NCI-H446 (cell line): ENCODE measurements at places on chromosomes 11 and 22.

DNA sequence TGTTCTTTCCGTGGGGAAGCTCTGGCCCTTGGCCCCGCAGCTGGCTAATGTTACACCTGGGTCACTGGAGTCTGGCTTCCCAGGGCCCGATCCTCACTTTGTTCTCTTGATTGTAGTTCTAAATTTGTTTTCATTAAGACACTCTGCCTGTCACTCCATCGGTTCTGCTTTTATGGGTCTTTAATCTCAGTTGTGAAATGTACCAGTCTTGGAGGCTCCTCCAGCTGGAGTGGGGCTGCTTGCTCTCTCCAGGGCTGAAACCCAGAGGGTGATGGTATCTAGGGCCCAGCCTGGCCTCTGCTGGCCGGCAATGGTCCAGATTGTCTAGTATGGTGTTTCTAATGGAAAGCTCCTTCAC lies 352.9 kb downstream of the TENM4 start:
- no peak for DNase-seq

DNA sequence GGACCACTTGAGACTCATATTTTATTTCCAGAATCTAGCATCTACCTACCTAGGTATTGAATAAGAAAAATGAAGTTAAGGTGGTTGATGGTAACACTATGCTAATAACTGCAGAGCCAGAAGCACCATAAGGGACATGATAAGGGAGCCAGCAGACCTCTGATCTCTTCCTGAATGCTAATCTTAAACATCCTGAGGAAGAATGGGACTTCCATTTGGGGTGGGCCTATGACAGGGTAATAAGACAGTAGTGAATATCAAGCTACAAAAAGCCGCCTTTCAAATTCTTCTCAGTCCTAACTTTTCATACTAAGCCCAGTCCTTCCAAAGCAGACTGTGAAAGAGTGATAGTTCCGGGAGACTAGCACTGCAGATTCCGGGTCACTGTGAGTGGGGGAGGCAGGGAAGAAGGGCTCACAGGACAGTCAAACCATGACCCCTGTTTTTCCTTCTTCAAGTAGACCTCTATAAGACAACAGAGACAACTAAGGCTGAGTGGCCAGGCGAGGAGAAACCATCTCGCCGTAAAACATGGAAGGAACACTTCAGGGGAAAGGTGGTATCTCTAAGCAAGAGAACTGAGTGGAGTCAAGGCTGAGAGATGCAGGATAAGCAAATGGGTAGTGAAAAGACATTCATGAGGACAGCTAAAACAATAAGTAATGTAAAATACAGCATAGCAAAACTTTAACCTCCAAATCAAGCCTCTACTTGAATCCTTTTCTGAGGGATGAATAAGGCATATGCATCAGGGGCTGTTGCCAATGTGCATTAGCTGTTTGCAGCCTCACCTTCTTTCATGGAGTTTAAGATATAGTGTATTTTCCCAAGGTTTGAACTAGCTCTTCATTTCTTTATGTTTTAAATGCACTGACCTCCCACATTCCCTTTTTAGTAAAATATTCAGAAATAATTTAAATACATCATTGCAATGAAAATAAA lies 2.1 kb downstream of the HBB start:
- no peak for DNase-seq

- DNase-seq, result no peak
Measured at GRCh38 chr11:107550304-107550703, 15.2 kb downstream of the ALKBH8 start.

DNA sequence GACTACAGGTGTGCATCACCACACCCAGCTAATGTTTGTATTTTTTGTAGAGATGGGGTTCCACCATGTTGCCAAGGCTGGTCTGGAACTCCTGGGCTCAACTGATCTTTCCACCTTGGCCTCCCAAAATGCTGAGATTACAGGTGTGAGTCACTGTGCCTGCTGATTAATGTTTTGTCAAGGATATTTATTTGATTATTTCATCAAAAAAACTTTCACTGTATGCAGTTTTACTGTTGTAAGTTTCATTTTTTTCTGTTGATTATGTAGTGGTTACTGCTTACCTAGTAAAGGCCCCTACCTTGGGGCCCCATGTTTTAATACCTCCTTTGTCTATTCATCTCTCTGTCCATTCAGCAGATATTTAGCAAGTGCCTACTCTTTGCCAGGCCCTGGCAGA lies 16.7 kb upstream of the FAM168A start:
- no peak for DNase-seq

DNA sequence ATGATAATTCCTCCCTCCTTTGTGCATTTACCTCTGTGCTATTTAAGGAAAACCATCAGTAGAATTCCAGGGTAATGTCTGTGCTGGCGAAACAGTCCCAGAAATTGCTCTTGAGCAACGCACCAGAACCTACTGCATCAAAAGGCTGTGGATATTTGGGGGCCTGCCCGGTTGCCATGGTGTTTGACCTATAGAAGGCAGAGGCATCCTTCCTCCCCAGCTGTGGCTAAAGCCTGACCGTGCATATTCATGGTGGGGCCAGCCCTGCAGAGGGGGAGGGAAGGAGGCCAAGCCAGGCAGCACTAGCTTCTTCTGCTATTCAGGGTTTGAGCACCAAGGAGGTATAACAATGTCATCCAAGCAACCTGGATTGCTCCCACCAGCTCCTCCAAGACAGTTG lies 215.0 kb upstream of the E2F8 start:
- no peak for DNase-seq

- DNase-seq, result no peak
Measured at GRCh38 chr11:110249766-110250165, 46.6 kb downstream of the RDX start.

GRCh38 chr11:65814131-65814985 lies 19.4 kb upstream of the SNX32 start:
- no peak for DNase-seq

DNA sequence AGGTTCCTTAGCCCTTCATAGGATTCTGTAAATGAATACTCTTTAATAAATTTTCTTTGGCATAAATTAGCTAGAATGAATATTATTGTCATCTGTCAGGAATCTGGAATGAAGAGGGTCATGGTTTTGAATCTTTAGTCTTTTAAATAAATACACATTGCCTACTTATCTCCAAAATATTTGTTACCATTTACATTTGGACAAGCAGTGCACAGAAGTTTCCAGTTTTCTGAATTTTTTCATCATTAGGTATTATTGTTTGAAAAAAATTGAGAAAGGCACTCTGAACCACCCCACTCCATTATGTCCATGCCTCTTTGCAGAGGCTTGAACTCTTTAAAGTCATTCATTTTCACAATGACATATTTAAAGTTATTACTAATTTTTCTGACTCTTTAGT lies 549.0 kb upstream of the LUZP2 start:
- DNase-seq, result no peak

- DNase-seq, result no peak
Measured at GRCh38 chr11:128316541-128317227, 270.7 kb downstream of the ETS1 start.

DNA sequence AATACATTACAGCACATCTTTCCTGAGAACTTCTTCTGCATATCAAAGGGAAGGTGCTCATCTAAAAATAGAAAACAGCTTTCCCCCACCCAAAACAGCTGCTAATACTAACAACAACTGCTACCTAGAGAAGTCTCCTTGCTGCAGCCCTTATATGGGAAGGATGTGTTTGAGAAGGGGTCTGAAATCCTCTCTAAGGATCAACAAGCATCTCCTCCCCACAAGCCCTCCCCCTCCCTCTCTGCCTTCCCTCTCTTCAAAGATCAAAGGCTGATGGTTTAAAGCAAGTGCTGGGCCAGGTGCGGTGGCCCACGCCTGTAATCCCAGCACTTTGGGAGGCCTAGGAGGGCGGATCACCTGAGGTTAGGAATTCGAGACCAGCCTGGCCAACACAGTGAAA lies 33.5 kb downstream of the SCUBE2 start:
- no peak for DNase-seq

- DNase-seq, result no peak
Measured at GRCh38 chr11:133526790-133527189, 5.5 kb downstream of the OPCML start.

DNA sequence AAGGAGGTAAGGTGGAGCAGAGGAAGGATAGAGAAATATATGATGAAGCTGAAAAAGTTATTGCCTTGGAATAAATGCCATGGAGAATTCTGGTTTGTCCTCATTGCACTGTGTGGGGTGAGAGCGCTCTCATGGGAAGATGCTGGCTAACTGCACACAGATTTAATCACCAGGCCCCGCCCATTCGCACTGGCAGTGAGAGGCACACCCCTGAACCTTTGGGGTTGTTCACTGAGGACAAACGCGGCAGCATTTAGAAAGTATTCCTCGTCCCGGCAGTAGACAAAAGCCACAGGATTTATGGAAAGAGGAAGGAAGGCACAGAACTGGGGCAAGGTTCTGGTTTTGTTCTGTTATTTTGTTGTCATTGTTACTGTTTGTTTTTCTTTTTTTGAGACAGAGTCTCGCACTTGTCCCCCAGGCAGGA lies 70.2 kb downstream of the MED15 start:
- no peak for DNase-seq

DNA sequence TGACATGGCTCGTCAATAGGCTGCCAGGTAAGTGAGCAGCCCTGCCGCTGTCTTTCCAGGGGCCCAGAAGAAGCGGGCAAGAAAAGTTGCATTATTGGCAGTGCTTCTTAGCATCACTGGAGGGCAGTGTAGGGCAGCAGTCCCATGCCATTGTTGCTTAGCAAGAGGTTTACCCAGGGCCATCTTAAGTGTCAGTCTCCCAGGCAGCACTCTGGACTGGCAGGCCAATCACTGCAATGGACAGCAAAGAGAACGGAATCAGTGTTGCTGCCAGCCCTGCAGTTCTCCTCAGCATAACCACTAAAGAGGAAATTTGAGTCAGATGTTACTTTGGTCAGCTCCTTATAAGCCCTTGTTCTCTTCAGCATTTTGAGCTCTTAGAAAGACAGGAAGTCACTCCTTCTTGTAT lies 13.4 kb upstream of the GRK2 start:
- DNase-seq, result no peak

- no peak for DNase-seq
Measured at GRCh38 chr11:64239662-64240434, 1.0 kb upstream of the FKBP2 start.

DNA sequence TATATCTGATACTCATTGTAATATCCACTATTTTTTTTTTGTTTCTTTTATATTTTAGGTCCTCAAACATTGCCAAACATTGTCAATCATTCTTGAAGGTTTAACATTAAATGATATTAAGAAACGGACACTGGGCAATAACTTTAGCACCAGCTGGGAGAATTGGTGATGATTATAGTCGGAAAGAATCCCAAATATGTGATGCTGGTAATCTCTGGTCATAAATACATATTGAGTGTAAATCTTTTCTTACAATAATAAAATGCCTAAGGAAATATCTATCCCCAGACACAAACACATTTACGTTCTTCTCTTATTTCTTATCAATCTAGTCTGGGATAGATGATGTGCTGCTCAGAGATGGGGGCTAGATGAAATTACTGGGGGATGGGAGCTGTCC lies 25.2 kb downstream of the OR51E2 start:
- DNase-seq, result no peak

GRCh38 chr22:36201630-36202319 lies at the start of gene APOL4:
Gene APOL4 (minus strand): TSS chr22:36201809. CDS start chr22:36201734, 75 bp downstream.
- DNase-seq, result peak; percentile 80

- no peak for DNase-seq
Measured at GRCh38 chr11:86703987-86704386, 31.6 kb upstream of the ME3 start.

GRCh38 chr11:55942785-55943392 lies 6.7 kb upstream of the OR5I1 start:
- DNase-seq, result peak; percentile 60

DNA sequence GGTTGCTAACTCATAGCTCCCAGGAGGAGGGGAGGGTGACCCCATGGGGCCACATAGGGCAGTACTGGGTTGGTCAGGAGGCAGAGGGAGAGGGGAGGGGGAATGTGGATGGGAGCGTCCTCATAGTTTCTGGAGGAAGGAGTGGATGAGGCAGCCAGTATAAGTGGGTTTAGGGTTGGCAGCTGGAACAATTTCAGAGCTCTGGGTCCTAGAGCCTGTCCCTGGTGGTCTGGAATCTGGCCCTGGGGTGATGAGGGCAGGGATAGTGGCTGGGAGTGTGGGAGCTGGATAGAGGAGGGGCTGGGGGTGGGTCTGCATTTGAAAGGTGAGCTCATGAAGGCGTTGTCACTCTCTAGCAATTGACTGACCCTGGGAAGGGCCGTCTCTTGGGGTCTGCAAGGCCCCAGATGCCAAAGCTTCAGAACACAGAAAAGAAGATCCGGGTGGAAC lies 5.3 kb upstream of the MRGPRG start:
- no peak for DNase-seq

GRCh38 chr11:120239713-120240640 lies at the start of gene POU2F3:
Gene POU2F3 (plus strand): TSS chr11:120240140. CDS start chr11:120240344, 204 bp downstream.
- DNase-seq, result no peak
